ENCODE measurements at places on chromosomes 7 and 10.

- no peak for DNase-seq
These were observed 83.3 kb downstream of the ITGA8 start for GRCh38 chr10:15636446-15636845.

GRCh38 chr10:116194061-116194460, 78.9 kb downstream of the GFRA1 start:
- DNase-seq: no peak

DNA sequence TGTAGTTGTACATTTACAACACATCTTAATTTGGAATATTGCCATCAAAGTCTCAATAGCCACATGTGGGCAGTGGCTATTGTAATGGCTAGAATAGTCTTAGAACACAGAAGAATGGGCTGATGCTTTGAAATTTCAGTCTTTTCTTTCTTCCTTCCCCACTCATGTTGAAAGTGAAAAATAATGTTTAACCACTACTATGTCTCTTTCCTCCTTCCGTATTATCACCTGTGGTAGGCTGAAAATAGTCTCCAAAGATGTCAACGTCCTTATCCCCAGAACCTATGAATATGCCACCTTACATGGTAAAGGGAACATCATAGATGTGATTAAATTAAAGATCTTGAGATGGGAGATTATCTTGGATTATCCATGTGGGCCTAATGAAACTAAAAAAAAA, 154.0 kb downstream of the SUGCT start:
- DNase-seq: no peak

- DNase-seq: peak; percentile 37
These were observed 745 bp downstream of the SLC16A9 start for GRCh38 chr10:59708816-59709394.

GRCh38 chr10:44125879-44126278, 259.0 kb downstream of the CXCL12 start:
- no peak for DNase-seq

DNA sequence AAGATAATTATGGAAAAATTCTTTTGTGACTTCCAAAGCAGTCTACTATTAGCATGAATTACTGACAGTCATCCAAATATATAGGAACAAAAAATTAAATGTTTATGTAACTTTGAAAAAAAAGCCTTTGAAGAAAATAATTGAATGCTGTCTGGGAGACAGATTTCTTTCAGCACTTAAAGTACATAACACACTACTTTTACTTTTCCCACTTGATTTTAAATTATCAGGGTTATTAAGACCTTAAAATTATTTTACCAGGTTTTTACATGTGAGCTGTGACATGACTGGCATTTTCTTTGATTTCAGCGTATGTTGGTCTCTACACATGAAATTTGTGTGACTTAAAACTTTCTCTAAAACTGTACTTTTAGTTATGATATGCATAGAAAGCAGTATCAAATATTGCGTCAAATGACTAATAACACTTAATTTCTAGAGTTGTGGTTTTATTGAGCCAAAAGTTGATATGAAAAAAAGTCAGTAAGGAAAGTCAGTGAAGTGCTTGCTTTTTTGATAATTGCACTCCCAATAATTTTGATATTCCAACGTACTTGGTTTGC, 3.1 kb downstream of the PTEN start:
- no peak for DNase-seq

GRCh38 chr10:133154996-133155778, 4.8 kb upstream of the KNDC1 start:
- no peak for DNase-seq

DNA sequence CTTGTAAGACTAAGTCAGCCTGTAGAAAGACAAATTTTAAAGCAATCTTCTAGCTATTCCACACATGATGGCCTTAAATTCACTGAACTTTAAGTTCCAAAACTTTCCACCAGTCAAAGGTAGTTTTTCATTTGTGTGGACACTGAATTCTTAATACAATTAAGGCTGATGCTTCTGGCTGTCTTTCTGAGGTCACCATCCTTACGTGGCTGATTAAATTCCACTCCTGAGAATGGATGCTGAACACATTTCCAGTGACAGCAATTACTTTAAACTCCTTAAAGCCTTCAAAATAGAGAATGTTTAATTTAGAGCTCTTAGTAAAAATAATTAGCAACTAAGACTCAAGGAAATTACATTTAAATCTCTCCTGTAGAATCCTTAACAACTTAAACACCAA, 142.6 kb upstream of the COL1A2 start:
- DNase-seq: no peak

DNA sequence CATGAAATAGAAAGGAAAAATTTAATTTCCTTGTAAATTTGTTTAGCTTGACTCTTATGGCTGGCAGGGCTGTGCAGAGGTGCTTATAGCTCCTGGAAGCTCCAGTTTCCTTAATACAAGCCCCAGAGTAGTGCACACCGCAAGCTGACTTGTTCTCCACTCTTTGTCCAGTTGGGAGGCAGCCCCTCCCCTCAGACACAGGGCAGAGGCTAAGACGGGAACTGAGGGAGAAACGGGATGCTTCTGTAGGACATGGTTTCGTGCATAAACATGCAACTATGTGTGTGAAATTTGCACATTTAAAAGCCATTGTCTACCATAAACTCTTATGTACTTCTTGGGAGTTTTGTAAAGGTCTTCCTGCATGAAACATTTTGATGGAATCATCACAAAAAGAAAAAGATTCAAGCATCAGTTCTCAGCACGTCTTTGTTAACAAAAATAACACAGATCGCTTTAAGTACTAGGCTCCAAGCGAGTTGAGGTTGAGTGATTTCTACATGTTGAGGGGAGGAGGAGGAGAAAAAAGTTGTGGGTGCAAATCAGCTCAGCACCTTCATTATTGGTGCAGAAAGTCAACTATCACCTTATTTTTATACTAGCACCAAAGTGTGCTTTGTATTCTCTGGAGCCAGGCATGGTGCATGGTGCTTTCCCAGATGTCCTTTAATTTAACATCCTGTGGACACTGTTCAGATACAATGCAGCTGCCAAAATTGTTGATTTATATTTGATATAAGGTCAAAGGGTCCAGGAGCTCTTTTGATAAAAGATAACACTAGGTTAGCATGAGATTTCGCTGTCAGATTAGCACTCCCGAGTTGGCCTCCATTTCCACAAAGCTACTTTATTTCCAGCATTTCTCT, 124.5 kb downstream of the CHN2 start:
- DNase-seq: no peak

GRCh38 chr7:23523486-23524075, 8.2 kb downstream of the TRA2A start:
- peak; percentile 40 for DNase-seq

DNA sequence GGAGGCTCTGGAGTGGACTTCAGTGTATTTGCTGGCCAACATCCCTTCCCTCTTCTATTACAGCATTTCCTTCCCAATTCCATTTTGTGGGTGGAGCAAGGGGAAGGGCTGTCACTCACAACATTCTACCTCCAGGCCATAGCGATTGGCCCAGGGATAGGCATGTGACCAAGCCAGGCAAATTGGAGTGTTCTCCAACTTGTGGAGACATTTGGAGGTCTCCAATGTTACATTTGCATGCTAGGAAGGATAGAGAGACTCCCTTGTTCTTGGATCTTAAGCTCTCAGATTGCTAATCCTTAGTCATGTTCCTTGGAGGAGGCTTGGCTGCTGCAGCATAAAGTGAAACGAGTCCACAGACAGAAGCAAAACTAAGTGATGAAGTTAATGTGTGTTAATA, 95.6 kb upstream of the KIF5B start:
- DNase-seq: no peak

DNA sequence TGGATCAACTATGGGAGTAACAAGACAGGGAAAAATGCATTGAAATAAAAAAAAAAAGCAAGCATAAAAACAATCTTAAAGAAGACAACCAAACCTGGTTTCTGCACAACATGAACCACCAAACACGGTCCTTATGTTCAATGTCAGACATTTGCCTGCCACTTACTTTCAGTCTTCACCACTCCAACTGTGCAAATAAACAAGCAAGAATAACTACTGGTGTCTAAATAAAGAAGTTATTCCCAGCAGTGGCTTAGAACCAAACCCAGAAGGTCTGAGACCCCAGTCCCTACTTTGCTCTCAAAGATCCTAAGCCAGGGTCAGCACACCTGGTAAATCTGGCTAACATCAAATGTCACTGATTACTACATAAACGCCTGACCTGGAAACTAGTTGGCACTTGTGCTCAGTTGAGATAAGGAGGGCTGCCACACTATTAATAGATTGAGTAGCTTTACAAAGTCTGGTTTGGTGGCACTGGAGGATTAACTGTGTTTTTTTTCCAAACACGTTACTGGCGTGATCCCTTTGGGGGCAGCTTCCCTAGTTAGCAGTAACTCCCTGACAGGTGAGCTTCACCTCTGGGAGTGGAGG, 62.7 kb upstream of the ABLIM1 start:
- DNase-seq: no peak

GRCh38 chr10:1268831-1269230, 212.6 kb downstream of the WDR37 start:
- no peak for DNase-seq

DNA sequence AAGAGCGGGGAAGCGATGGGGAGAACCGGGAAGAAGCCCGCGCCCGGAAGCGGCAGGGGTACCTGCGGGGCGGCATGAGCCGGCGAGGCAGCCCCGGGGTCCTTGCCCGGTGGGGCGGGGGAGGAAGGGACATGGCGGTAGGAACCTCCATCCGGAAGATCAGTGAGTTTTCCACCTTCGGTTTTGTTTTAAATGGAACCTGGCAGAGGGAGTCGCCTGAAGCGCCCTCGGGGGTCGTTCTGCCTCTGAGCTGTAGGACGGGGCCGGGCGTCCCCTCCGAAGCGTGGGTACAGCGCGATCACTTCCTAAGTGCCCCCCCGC, 471 bp downstream of the PFKP start:
- peak; percentile 41 for DNase-seq

All from NCI-H2171 treated with DMSO at 0.1 percent for 48 hours (cell line).